ENCODE measurements at places on chromosomes 1 and 21. TPM values are rescaled to one million over a fixed set of nuclear protein-coding genes. Genes with fewer than 3 reads are reported as not detected.

GRCh38 chr1:169941982-169942830 lies 48.5 kb upstream of the SCYL3 start:
- DNase-seq = peak; percentile 81

- DNase-seq = no peak
Measured at GRCh38 chr1:219322766-219323165, 149.1 kb downstream of the LYPLAL1 start.

Gene HOOK1
- polyA plus RNA-seq = 98.5 TPM

GRCh38 chr1:57901208-57901919 lies 477.5 kb upstream of the DAB1 start:
- DNase-seq = no peak

GRCh38 chr21:26958788-26959187 lies 8.1 kb downstream of the ADAMTS5 start:
- DNase-seq = no peak

Gene FMO1
- 184 TPM for polyA plus RNA-seq

Gene PCNX2
- 11.4 TPM for polyA plus RNA-seq

Gene PLCH2
- polyA plus RNA-seq = 1.7 TPM

Gene MAST2
- 38.1 TPM for polyA plus RNA-seq
